OCI-LY7 (cell line): ENCODE measurements at places on chromosomes 5 and 9.

DNA sequence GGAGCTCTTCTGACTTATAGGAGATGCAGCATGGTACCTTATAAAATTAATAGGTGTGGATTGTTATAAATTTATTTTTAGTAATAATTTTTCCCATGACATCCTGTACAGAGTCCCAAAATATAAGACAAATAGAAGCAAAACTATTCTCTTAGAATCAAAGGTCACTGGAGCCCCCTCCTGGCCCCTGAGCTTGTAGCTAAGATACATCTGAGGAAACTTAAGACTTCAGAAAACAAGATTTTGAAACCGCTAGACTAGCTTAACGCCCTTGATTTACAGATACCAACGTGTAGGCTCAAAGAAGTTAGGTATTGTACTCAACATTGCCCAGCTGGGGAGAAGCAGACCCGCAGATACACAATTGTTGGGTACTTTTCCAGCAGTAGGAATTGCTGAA, 45.7 kb upstream of the KCNN2 start:
- DNase-seq = no peak

DNA sequence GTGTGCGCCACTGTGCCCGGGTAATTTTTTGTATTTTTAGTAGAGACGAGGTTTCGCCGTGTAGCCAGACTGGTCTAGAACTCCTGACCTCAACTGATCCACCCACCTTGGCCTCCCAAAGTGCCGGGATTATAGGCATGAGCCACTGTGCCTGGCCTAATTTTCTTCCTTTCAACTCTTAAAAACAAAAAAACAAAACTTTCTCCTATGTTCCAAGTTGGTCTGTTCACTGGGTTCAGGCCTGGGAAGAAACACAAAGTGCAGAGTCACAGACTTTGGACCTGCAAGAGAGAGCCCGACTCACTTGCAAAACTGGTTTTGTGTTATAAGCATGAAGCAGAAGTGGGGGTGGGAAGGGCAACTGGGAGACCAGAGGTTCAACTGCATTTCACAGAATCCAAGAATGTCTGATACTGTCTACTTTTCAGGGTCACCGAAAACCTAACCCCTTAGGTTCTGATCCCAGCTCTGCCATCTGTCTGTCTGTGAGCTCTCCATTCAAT, 5.2 kb upstream of the HDHD3 start:
- no peak for DNase-seq

DNA sequence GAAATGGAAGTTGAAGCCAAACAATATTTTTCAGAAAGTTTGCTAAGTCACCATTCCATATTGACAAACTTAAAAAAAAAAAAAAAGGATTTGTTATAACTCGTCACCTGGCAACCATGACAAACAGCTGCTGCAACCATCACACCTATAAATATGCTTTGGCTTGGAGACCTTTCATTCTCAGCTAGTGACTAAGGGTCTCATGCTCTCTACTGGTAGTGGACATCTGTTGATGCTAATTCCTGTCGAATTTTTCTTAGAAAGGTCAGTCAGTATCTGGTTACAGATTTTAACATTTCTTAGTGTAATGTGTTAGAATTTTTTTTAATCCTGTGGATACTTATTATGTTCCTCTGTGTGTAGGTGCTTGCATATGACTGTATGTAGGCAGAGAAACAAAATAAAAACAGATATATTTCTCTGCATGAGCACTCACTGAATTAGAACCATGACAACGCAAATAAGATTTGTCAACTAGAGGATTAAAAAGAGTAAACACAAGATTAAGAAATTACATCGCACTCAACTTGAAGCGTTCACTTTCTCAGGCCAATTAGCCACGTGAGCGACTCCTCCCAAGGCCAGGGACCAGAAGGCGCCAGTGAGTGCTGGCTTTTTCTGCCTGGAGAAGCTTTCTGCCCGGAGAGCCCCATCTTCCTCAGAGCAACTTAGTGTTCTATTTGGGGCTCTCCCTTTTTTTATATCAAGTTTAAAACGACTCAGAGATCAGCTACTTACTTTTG, 27.0 kb upstream of the ZNF622 start:
- no peak for DNase-seq

DNA sequence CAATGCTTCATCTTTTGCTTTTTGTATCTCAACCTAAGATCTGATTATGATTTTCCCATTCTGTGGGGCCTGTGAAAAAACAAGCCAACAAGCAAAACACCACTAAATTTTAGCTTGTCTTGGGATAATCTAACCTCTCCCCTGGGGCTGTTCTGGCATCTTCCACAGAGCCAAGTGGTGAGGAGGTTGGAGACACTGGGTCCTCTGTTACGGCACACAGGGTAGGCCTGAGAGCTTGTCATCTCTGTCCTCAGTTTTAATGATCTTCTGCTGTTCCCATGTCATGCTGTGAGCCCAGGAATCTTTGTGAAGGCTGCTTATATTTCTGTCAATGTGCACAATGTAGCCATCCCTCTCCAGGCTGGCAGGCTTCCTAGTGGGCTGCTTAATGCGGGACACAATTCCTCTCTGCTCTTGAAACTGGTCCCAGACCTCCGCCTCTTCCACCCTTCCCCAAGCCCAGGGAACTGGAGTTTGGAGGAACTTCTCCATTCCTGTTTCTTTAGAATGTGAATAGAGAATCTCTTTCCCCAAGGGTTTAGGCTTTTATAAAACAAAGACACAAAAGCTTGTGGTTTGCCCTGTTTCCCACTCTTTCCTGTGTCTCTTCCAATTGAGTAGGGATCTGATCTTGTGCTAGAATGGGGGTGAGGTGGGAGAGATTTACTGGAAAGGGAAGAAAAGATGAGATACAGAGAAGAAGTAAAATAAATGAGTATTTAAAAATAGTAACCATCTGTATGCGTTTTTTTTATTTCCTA, 30.9 kb upstream of the SEMA6A start:
- no peak for DNase-seq

- no peak for DNase-seq
Observed at GRCh38 chr5:81963544-81963943, 8.3 kb upstream of the ATG10 start.

GRCh38 chr5:172399336-172399735, 55.0 kb downstream of the SH3PXD2B start:
- DNase-seq = no peak

DNA sequence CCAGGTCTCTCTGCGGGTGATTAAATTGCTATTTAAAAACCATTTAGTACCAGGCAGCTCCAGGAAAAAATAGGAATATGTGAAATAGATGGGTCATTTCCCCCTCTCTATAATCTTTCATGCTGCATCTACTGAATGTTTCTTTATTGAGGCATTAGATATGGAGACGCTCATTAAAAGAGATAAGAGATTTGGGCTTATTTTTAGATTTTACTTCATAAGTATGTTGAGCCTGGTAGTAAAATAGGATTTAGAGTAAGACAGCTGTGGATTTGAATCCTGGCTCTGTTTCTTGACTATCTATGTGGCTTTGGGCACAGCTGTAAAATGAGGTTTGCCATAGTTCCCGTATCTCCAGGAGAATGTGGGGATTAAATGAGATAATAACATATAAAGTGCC, 451.0 kb upstream of the GRIA1 start:
- DNase-seq = no peak

- DNase-seq = no peak
Observed at GRCh38 chr5:67164856-67165525, 31.6 kb downstream of the CD180 start.

DNA sequence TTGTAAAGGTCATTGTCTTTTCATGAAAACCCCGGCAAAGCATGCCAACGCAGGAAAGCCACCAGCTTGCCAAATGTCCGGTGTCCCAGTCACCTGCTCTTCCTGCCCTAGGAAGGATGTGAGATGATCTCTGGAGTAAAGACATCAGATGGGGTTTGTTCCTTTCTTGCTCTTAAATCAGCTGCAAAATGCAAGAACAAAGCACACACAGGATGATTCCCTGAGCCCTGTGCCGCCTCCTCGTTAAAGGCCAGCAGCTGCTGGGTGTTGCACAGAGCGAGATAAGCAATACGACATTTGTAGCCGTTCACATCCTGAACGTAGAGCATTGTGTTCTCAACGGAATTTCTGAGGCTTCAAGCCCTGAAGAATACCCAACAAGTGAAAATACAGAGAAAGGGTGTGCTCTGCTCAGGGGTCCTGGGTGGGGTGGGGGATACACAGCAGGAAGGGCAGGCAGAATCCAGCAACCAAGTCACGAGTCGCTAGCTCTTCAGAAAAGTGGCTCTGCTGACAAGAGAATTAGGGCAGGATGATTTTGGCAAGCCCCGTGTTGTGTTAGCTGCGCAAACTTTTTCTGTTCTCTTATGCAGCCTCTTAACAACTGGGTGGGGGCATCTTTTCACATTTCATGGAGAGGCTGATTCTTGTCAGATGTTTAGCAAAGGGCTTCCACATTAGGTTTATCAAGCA, 229.2 kb upstream of the MAP3K1 start:
- no peak for DNase-seq

- DNase-seq = no peak
Observed at GRCh38 chr5:179287631-179288030, 57.6 kb downstream of the ADAMTS2 start.

GRCh38 chr5:150511578-150512367, 3.8 kb downstream of the NDST1 start:
- DNase-seq = no peak

DNA sequence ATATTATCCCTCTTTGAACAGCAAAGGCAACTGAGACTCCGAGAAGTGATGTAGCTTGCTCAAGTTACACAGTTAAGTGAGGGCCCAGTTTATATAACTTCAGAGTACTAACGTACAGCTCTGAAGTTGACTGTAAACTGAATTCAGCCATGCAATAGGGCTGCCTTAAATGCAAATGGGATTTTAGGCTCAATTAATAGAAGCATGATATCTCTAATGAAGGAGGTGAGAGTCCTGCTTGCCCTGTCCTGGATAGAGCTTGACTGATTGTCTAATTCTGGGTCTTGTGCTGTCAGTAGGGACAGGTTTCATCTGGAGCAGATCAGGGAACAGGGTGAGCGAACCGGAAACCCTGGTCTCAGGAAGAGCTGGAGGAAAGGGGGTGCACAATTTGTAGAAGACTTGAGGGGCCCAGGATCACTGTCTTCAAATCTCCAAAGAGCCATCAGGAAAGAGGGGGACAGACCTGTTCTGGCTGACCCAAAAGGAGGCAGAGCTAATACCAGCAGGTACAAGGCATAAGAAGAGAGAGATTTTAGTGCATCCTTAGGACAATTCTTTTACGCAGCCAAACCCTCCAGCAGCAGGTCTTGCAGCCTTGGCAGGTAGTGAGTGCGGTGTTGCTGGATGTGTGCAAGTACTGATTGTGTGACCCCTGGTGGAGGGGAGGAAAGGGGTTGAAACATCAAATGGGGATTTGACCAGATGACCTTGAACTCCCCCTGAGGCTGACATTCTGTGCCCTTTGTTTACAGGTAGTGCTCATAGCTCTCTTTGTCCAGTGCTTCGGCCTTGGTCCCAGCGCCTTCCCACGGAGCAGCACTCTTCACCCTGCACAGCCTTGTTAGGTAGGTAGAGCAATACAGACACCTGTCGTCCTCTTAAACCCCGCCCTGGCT, 13.0 kb downstream of the GSN start:
- DNase-seq = no peak

GRCh38 chr5:136225796-136226195, 32.8 kb upstream of the SMIM32 start:
- DNase-seq = no peak

GRCh38 chr5:55713871-55714270, 1.7 kb upstream of the SLC38A9 start:
- DNase-seq = no peak

DNA sequence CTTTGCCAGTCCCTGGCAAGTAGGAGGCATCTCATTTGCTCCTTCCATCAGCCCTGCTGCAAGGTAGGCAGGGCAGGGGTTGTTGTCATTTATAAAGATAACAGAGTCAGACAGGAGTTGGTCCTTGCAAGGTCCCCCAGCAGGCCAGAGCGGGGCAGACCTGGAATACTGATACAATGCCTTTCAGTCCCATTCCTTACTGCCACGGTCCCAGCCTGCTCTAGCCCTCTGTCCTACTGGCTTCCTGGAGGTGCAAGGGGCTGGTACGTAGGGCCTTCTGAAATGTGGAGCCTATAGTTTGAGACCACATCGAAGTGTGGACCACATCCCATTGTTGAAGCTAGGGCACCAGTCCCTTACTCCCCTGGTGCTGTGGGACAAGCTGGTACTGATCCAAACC, 42.8 kb upstream of the PITX1 start:
- DNase-seq = no peak

- no peak for DNase-seq
Observed at GRCh38 chr9:35599763-35600604, 5.1 kb upstream of the TESK1 start.
